ENCODE measurements at places on chromosomes 11 and 22. TPM values are rescaled to one million over a fixed set of nuclear protein-coding genes. Genes with fewer than 3 reads are reported as not detected.

DNA sequence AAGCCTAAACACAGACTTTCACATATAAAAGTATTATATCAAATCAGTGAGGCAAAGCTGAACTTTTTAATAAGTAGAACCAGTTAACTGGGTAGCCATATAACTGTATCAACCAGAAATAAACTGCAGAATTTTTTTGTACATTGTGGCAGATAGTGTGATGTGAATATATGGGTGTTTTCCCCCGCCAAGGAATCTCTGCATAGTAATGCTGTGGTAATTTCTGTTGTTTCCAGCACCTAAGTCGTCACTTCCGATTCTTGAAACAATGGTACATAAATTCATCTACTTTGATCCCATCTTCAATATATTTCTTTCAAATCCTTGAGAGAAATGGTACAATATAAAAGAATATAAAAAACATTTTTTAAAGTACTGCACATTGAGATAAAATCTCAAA lies 39.6 kb downstream of the NARS2 start:
- no peaks in the 10 kb centered on the region for H3K4me1 ChIP-seq
- H3K27ac ChIP-seq, result no peak overlapping the region
- no peaks in the 10 kb centered on the region for H3K36me3 ChIP-seq
- no peak overlapping the region for H3K4me3 ChIP-seq
- DNase-seq, result no peak

DNA sequence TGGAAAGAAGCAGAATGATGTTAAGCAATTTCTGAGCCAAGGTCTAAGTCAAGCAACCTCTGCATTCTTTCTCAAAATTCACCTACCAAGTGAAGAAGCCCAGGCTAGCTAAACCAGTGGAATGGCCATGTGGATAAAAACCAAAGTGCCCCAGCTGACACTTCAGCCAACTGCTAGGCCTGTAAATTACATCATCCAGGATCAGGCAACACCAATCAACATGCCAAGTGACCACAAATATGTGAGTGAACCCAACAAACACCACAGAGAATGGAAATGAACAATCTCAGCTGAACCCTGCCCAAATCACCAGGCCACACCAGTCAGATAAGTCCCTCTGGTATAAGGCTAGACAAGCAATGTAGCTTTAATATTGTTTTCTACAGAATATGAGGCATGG lies 25.1 kb upstream of the FJX1 start:
- no peak for DNase-seq
- no peaks in the 10 kb centered on the region for H3K36me3 ChIP-seq
- no peak overlapping the region for H3K4me3 ChIP-seq
- H3K27ac ChIP-seq, result no peak overlapping the region
- H3K4me1 ChIP-seq, result no peaks in the 10 kb centered on the region

DNA sequence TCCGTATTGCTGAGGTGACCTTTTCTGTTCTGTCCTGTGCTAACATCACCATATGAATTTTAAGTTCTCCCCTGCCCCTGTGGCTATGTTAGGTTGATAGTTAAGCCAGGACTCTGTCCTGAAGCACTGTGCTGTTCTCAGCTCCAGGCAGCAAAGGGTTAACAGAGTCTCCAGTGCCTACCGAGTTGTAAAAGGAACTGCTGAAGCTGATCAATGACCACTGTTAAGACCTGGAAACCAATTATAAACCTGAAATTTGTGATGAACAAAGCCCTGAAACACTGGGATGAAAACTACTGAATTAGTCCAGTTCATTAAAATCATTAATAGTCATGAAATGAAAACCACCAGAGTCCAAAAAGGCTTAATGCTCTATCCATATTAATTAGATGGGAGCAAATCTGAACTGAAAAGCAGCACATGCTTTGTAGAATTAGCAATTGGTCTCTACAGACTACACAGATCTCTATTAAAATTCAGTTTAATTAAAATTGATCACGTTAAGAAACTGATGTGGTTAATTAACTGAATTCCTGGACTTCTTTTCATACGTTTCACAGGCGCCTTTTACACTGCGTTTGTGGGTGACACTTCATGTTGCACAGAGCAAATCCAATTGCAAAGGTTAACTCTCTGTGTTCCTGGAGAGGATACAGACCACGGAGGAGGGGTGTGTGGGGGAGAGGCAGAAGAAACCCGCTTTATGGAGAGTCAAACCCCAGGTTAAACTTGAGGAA lies 188.5 kb upstream of the MPPED2 start:
- H3K27me3 ChIP-seq, result no peaks in the 10 kb centered on the region
- DNase-seq, result no peak
- H3K36me3 ChIP-seq, result no peaks in the 10 kb centered on the region
- H3K4me3 ChIP-seq, result no peak overlapping the region
- peaks cover 8% of the 10 kb centered on the region for H3K4me1 ChIP-seq

Gene MS4A3
- not detected for total RNA-seq

- no peak for DNase-seq
- H3K4me3 ChIP-seq, result no peak overlapping the region
- H3K4me1 ChIP-seq, result no peaks in the 10 kb centered on the region
- H3K36me3 ChIP-seq, result no peaks in the 10 kb centered on the region
These were observed 23.4 kb downstream of the C2CD3 start for GRCh38 chr11:74147199-74147929.

GRCh38 chr11:19864141-19865140 lies 151.8 kb downstream of the NAV2 start:
- no peak overlapping the region for H3K4me3 ChIP-seq
- H3K27me3 ChIP-seq, result no peaks in the 10 kb centered on the region
- H3K27ac ChIP-seq, result no peak overlapping the region
- peaks cover 4% of the 10 kb centered on the region for H3K36me3 ChIP-seq
- peaks cover 41% of the 10 kb centered on the region for H3K4me1 ChIP-seq
- DNase-seq, result no peak

Measured in esophagus muscularis mucosa (tissue), 4 donors.